ENCODE measurements at places on chromosomes 7 and 10. TPM values are rescaled to one million over a fixed set of nuclear protein-coding genes. Genes with fewer than 3 reads are reported as not detected.

DNA sequence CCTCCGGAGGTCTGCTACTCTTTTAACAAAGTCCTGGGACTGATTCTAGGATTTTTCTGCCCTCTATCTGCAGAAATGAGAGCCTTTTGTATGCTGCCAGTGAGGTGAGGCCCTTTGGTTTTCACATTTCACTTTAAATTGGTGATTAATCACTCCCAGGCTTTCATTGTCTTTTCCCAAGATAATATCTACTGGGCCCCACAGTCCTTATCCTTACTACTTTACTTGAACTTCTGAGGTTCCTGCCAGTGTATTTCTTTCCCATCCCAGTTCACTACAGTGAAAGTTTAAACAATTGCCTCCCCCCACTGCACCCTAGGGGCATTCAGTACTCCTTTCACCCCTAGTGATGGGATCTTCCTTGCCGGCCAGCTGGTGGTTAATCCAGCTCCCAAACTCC is 127.4 kb upstream of the INHBA start:
- H3K36me3 ChIP-seq: no peaks in the 10 kb centered on the region
- no peaks in the 10 kb centered on the region for H3K27me3 ChIP-seq
- no peak overlapping the region for H3K27ac ChIP-seq
- no peak for DNase-seq
- H3K4me3 ChIP-seq: no peak overlapping the region
- no peaks in the 10 kb centered on the region for H3K4me1 ChIP-seq

GRCh38 chr10:7388602-7389001 is 22.2 kb downstream of the SFMBT2 start:
- H3K4me1 ChIP-seq: no peaks in the 10 kb centered on the region
- no peak overlapping the region for H3K4me3 ChIP-seq
- H3K27me3 ChIP-seq: no peaks in the 10 kb centered on the region
- no peak for DNase-seq
- H3K36me3 ChIP-seq: no peaks in the 10 kb centered on the region

GRCh38 chr10:19048489-19048888 is at the start of gene MALRD1:
Gene MALRD1, plus strand, starts transcription at chr10:19048801. Its CDS starts 138 bp downstream, at chr10:19048939.
- no peak for DNase-seq
- no peaks in the 10 kb centered on the region for H3K36me3 ChIP-seq
- H3K27ac ChIP-seq: no peak within 1 kb of the TSS
- H3K4me3 ChIP-seq: no peak within 1 kb of the TSS
- no peaks in the 10 kb centered on the region for H3K4me1 ChIP-seq
- no peaks in the 10 kb centered on the region for H3K27me3 ChIP-seq

Gene GRID1
- 0.40 TPM for total RNA-seq

GRCh38 chr7:104341546-104341945 is 13.1 kb downstream of the LHFPL3 start:
- no peak overlapping the region for H3K4me3 ChIP-seq
- H3K27me3 ChIP-seq: no peaks in the 10 kb centered on the region
- DNase-seq: no peak
- H3K27ac ChIP-seq: no peak overlapping the region

DNA sequence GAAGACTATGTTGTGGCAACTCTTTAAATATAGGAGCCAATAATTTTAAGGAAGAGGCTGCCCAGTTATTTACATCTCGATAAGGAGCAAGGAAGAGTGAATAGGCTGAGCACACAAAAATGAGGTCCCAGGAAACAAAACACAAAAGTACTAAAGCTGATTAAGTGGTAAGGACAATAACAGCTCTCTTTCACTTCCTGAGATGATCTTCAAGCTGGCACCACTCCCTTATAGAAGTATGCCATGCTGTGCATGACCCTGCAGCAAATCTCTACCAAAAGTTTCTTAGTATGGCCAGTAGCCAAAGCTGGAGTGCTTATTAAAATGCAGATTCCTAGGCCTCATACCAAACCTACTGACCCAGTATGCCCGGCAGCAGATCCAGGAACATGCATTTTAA is 39.7 kb downstream of the CADPS2 start:
- no peaks in the 10 kb centered on the region for H3K36me3 ChIP-seq
- no peaks in the 10 kb centered on the region for H3K27me3 ChIP-seq
- H3K27ac ChIP-seq: no peak overlapping the region
- H3K4me1 ChIP-seq: no peaks in the 10 kb centered on the region

DNA sequence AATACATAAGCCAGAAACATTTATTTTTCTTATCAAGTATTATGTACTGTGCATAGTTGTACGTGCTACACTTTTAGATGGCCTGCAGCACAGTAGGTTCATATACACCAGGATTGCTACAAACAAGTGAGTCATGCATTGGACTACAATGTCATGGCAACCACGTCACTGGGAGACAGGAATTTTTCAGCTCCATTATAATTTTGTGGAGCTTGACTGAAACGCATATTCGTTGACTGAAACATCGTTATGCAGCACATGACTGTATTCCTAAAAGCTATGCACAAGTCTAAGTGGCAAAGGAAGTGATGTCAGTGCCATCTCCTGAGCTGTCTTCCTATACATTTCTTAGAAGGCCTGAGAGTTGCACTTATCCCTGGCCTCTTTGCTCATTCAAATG is 871.8 kb downstream of the IPMK start:
- no peak for DNase-seq
- no peaks in the 10 kb centered on the region for H3K27me3 ChIP-seq
- H3K36me3 ChIP-seq: no peaks in the 10 kb centered on the region

- no peaks in the 10 kb centered on the region for H3K4me1 ChIP-seq
- H3K36me3 ChIP-seq: peaks cover 56% of the 10 kb centered on the region
- H3K4me3 ChIP-seq: no peak overlapping the region
- no peak for DNase-seq
Measured at GRCh38 chr10:6108631-6109443, 20.0 kb downstream of the RBM17 start.

DNA sequence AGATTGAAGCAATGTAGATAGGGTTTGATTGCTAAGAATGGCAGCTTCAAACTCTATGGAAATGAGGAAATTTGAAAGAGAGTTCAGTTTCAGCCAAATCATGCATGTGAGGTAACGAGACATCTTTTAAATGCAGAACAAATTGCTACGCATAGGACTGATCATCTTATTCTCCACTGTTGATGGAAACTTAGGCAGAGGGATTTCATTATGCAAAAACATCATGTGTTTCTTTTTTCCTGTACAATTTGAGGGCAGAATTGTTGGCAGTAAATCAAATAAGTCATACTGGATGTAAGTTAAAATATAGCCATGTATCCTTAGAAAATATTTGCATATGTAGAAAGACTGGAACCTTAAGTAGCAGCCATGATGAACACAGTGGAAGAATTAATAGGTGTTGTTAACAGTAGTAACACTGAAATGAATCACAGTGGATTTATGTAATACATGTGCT is 327.4 kb downstream of the CDK14 start:
- H3K4me1 ChIP-seq: no peaks in the 10 kb centered on the region
- H3K4me3 ChIP-seq: no peak overlapping the region
- no peaks in the 10 kb centered on the region for H3K27me3 ChIP-seq
- H3K27ac ChIP-seq: no peak overlapping the region
- DNase-seq: no peak

Measured in transverse colon (tissue), 4 donors.